ENCODE measurements at places on chromosomes 4 and X.

DNA sequence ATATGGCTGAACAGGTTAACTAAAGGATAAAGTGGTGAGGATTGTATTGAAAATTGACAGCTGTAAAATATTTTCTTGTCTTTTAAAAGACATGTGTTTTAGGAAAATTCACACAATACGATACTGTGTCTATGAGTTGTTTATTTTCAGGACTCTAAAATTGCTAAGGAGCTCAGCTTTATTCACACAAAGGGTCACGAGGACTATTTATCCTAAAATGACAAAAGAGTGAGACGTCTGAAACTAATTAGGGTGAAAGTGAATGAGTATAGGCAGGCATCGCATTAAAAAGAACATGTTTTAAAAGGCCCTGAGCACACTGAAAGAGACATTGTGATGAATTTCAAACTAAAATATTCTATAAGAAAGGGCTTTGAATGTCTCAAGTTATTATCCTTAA, 304.7 kb downstream of the SH2D1A start:
- DNase-seq: no peak

- DNase-seq: no peak
Measured at GRCh38 chr4:182918044-182918607, 940 bp upstream of the DCTD start.

DNA sequence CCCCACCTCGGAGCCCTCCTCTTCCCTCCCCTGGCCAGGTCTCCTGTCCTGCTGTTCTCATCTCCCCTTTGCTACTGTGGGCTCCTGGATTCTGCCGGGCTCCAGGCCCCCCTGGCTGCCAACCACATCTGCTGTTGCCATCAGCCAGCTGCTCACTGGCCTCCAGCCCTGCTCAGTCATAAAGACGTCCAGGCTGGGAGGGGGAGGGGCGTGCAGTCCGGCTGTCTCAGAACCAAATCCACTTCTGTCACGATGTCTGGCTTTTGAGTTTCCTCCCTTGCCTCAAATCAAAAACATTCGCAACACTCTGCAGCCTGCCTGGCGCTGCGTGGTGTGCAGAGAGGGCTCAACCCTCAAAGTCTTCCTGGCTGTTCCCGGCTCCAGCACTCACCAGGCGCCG, 7.1 kb downstream of the RASL11B start:
- DNase-seq: no peak

DNA sequence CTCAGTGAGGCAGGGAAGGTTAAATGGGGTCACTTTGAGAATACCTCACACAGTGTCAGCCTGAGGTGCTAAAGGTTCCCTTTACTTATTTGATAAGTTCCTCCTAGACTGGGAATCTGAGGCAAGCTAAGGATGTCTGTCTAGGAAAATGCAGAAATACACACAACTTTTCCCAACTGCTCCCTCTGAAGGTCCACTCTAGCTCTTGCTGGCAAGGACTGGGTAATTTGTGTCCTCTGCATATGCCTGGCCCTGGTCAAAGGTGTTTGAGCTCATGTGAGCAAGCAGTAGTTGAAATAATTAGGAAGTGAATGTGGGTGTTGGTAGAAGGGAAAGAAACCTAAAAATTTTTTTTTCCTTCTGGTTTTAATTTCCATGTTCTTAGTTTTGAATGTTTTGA, 21.3 kb downstream of the TXLNG start:
- no peak for DNase-seq

DNA sequence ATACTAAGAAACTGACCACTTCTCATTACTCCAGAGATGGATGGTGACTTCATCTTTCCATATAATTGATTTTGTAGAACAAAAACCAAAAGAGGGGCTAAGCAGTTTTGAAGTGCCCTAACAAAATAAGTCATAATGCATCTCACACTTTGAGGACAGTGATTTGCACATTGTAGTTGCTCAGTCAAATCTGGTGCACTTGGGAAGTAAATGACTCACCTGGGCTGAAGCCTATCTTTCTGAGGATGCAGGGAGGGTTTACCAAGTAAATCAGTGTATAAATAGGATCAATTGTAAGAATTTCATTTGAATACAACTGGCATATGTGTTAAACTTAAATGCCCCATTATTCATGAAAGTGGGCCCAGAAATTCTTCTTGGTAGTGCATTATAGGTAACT, 134.2 kb downstream of the DCLK2 start:
- DNase-seq: no peak

- peak; percentile 46 for DNase-seq
Measured at GRCh38 chr4:153142700-153143438, 61.4 kb upstream of the TRIM2 start.

DNA sequence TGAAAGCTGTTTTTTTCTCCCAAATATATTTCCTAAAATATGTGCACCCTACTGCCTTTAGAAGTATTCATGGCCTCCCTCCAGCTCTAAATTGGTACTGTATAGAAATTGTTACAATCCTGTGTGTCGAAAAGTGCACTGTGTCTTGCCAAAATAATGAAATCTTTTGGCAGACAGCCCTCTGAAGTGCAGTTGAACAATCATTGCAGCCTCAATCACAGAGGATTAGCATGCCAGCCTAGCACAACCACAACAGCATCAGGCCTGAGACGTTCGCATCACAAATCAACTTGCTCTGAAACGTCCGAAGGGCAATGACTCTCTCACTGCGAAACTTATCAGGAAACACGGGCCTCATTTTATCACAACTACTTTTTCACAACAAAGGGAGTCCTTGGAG, 99.0 kb downstream of the ANOS1 start:
- DNase-seq: no peak

GRCh38 chr4:176622251-176622948, 170.3 kb downstream of the VEGFC start:
- no peak for DNase-seq

DNA sequence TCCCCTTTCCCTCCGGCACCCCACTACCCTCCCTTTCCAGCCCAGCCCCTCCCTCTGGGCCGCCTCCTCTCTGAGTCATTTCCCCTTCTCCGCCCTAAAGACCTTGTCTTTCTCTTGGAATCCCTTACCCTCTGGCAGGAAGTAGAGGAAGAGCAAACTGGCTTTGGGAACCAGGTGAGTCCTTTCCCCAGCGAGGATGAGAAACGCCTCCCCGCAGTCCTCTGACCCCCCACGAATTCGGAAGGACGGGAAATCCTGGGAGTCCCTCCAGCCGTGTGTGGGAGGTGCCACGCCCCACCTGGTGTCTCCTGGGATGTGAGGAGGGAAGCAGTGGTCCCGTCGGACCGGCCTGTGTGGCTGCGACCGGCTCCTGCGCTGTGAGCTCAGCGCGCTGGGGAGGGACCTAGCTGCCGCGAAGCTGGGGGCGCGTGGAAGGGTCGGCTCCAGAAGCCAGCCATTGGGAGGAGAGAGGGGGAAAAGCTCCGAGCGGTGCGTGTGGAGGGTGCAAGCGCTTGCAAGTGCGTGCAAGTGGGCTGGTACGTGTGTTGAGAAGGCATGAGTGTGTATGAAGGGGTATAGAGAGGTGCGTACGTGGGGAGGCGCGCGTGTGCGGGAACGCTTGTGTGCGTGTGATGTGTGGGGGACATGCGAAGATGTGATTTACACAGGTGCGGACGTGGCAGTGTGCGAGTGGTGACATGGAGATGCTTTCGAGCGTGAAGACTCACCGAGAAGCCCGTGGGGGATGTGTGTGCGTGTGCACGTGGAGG, 46.3 kb downstream of the TEX13B start:
- no peak for DNase-seq

DNA sequence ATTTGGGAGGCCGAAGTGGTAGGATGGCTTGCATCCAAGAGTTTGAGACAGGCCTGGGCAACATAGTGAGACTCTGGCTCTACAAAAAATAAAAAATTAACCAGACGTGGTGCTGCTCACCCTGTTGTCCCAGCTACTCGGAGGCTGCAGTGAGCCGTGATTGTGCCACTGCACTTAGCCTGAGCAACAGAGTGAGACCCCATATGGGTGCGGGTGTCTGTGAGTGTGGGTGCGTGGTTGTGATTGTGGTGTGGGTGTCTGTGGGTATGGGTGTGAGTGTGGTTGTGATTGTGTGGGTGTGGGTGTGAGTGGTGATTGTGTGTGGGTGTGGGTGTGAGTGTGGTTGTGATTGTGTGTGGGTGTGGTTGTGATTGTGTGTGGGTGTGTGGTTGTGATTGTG, 114.6 kb downstream of the UBE2K start:
- DNase-seq: no peak

DNA sequence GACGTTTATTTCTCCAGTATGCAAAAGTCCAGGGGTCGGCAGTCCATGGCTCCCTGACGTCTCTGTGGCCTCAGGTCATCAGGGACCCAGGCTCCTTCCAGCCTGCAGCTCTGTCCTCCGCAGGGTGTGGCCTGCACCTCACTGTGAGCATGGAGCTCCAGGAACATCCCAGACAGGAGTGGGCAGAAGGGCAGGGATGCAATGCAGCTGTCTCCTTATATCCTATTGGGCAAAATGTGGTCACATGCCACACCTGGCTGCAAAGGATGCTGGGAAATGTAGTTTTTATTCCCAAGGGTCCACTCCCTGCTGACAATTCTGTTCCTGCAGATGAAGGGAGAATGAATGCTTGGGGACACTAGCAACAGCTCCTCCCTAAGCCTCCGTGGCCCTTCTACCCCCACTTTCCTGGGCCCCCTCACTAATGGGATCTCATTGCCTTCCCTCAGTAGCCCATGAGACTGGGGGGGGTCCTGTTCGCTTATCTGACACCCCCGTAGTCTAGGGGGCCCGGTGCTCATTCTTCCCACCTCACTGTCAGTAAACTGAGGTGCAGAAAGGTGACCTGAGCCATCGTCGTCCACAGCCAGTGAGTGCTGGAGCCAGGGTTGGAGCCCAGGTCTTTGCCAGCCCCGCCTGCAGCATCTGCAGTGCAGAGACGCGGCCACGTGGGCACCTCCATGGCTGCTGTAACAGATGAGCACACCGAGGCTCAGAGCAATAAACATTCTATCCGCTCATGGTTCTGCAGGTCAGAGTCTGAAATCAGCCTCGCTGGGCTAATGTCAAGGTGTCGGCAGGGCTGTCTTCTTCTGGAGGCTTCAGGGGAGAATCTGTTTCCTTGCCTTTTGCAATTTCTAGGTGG, 5.9 kb upstream of the GRPEL1 start:
- peak; percentile 57 for DNase-seq

GRCh38 chr4:91366554-91366953, 937.2 kb upstream of the GRID2 start:
- no peak for DNase-seq

- no peak for DNase-seq
Measured at GRCh38 chr4:118173956-118174725, 139.9 kb downstream of the NDST3 start.

GRCh38 chr4:170008371-170008770, 17.8 kb downstream of the MFAP3L start:
- no peak for DNase-seq

GRCh38 chrX:12153317-12153716, 15.0 kb downstream of the FRMPD4 start:
- DNase-seq: no peak

- no peak for DNase-seq
Measured at GRCh38 chrX:154482786-154483185, 3.6 kb downstream of the UBL4A start.

DNA sequence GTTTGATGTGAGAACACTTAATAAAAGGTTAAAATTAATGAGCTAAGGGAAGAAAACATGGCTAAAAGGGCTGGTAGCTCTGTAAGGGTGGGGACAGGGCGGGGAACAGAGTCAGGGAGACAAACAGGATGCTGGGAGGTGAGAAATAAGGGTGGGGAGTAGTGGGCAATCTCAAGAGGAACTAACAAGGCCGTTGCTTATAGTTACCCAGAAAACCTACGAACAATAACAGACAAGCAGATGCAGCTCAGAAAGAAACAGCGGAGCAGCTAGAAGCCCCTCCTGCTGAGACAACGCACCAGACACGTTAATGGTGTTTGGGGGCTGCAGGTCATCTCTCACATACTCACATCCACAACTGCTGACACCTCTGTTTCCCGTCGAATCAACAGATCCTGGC, 9.7 kb upstream of the KLF3 start:
- DNase-seq: no peak

DNA sequence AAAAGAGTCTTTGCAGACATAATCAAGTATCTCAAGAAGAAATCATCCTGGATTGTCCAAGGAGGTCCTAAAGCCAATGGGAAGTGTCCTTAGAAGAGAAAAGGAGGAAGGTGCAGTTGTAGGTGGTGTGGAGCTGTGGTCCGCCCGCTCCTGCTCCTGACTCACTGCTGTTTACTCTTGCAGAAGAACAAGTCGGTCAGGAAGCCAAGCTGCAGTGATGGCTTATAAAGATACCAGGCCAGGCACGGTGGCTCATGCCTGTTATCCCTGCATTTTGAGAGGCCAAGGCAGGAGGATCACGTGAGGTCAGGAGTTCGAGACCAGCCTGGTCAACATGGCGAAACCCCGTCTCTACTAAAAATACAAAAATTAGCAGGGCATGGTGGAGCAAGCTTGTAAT, 66.4 kb upstream of the ATP6AP2 start:
- DNase-seq: no peak

DNA sequence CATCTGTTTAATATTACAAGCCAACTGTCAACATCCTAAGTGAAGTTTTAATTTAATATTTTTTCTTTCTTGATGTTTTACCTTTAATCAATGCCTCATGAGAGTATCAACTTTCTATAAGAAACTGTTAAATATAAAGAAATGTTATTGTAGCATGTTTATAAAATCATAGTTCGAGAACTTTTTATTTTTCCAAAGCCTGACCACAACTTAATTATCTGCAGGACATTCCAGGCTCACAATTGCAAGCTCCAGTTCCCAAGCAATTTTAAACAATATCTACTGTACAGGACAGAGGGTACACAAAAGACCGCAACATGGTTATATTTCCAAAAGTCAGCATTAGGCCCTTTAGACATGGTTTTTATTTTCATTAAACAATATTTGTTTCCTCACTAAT, 20.1 kb downstream of the STX18 start:
- DNase-seq: no peak

GRCh38 chr4:178937130-178937529, 1494.9 kb upstream of the AGA start:
- DNase-seq: peak; percentile 1

GRCh38 chr4:53003959-53004358, 141.8 kb downstream of the RASL11B start:
- no peak for DNase-seq

GRCh38 chrX:30888526-30889146, 418 bp downstream of the TAB3 start:
- DNase-seq: no peak

- no peak for DNase-seq
Measured at GRCh38 chr4:40987151-40987550, 227.2 kb downstream of the APBB2 start.

- DNase-seq: no peak
Measured at GRCh38 chr4:162409048-162409447, 245.2 kb upstream of the FSTL5 start.

- DNase-seq: peak; percentile 51
Measured at GRCh38 chrX:38347136-38347535, 5.3 kb upstream of the OTC start.

DNA sequence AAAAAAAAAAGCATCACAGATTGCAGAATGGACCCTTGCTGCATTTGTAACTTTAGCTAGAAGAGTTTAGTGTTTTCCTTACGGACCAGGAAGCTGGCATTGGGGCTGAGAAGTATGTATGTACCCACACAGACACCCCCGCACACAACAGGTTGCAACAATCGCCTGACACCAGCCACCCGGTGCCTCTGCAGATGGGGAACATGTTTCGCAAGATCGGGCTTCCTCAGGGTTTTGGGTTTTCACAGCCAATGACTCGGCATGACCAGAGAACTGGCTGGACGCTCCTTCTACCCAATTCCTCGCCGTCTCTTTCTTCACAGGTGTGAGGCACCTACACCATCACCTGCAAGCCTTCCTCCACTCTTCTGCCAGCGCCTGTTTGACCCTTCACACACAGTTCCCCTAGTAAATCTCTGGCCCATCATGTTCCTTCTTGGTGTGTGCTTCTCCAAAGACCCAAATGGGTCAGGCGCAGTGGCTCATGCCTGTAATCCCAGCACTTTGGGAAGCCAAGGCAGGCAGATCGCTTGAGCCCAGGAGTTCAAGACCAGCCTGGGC, 70.4 kb downstream of the DHRSX start:
- DNase-seq: no peak
